SK-N-MC (cell line): ENCODE measurements at places on chromosomes 16 and 17.

DNA sequence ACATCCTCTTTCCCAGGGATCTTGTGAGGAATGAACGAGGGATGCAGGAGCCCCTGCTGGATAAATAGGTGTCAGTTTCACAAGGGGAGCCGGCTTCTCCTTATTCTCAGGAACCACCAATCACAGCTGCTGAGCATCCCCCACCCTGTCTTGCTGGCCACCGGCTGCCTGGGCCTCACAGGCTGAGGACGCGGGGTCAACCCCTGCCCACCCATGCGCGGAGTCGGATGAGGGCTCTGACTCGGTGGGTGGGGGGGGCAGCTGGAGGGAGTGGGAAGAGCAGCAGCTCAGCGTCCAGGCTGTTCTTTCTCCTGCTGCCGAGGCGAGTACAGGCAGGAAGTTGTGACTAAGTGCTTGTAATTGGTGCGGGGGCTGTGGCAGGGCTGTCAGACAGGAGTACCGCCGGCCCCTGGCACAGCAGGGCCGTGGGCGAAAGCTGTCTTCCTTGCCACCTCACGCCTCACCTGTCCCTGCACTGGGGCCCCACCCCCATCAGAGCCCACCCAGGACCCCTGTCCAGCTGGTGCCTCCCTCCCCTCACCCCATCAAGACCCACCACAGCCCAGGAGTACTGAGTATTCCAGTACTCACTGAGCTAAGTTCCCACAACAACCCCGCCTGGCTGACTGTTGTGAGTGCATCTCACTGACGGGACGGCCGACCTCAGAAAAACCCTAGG, 11.0 kb upstream of the DPEP1 start:
- no peak for DNase-seq

DNA sequence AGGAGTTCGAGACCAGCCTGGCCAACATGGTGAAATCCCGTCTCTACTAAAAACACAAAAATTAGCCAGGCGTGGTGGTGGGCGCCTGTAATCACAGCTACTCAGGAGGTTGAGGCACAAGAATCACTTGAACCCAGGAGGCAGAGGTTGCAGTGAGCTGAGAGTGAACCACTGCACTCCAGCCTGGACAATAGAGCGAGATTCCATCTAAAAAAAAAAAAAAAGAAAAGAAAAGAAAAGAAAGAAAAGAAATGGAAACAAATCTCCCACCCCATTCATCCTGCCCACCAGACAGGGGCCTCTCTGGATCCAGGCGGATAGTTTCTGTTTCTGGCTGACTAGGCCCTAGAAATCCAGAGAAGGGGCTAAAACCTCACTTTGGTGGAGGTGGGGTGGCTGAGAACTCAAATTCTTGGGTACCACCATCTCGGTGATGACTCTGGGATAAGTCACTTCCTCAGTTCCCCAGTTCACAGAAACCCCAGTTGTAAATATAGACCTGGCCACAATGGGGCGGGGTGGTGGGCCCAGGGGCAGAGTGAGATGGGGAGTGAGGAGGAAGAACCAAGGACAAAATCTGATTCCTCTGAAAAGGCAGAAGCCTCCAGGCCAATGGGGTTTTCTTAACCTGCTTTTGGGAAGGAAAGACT, 22.2 kb downstream of the SOCS1 start:
- no peak for DNase-seq

DNA sequence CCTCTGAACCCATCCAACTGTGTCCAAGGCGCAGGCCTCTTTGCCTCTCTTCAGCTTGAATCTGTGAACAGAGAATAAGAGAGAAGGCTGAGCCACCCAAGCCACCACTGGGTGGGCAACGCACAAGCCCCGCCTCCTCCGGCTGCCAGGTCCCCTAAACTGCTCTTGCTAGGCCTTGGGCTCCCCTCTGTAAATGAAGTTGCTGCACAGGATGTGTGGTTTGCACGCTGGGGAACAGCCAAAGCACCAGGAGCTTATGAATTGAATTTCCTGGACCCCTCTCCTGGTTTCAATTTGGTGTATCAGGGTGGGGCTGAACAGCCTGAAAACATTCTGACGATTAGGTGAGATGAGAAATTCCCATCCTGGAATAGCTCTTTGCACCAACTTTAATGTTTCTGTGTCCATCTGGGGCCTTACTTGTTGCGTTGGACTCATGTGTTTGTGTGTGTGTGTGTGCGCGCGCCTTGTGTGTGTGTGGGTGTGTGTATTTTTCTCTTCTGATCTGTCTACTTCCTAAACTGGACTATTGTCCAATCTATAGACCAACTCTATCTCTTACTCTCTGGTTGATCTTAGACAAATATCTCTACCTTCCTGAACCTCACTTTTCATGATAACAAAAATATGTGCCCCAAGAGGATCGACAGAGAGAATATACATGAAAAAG, 2.3 kb downstream of the CCL1 start:
- DNase-seq: no peak

DNA sequence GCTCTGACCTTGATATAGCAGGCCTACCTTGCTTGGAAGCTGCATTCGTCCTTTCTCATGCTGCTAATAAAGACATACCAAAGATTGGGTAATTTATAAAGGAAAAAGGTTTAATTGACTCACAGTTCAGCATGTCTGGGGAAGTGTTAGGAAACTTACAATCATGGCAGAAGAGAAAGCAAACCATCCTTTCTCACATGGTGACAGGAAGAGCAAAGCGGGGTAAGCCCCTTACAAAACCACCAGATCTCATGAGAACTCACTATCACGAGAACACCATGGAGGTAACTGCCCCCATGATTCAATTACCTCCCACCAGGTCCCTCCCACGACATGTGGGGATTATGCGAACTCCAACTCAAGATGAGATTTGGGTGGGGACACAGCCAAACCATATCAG, 6.0 kb upstream of the MAPT start:
- no peak for DNase-seq

GRCh38 chr17:56096026-56096810, 57.1 kb upstream of the ANKFN1 start:
- DNase-seq: no peak

GRCh38 chr17:47918006-47918405, 22.0 kb downstream of the SP2 start:
- DNase-seq: no peak

GRCh38 chr17:58684003-58684402, 7.8 kb downstream of the TEX14 start:
- no peak for DNase-seq

DNA sequence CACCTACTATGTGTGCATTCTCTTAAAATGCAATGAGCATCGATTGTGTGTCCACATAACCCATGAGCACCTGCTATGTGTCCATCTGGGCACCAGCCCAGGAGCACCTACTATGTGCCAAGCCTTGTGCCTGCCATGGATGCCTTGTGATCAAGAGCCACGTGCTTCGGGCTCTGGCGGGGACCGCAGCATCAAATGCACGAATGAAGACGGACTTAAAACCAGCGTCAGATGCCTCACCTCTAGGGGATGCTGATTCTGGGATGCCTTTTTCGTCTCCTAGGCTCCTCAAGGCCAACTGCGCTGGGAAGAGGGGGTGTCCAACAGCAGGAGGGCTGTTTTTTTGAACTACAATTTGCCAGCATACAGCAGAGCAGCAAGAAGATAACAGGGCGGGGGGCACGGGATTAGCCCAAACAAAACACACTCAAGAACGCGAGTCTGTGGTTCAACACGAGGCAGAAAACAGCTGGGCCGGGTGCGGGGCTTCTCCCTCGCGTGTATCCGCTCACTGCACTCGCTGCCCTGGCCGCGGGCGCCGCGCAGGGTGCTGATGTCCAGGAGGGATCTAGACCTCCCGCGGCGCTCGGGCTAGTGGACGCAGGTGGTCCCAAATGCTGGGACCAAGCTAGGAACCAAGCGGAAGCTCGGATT, 1.2 kb upstream of the GLIS2 start:
- no peak for DNase-seq

- DNase-seq: no peak
Measured at GRCh38 chr17:49690256-49690655, 12.4 kb upstream of the SPOP start.

- DNase-seq: no peak
Measured at GRCh38 chr17:4852567-4853207, 19.5 kb downstream of the MINK1 start.

DNA sequence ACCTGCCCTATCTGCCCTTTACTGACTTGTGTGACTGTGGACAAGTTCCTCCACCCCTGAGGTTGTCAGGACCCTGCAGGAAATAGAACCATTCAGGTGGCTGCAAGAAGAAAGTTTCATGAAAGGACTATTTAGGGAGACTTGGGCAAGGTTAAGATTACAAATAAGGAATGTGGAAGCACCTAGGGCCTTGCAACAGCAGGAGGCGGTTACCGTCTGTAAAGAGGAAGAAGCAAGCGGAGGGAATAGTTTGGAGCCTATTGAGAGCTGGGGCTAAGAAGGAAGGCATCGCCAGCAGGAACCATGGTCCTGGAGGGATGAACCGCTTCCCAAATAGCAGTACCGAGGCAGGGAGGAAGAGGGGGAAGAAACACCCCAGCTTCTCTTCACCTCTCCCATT, 132.4 kb downstream of the PRKCB start:
- no peak for DNase-seq

GRCh38 chr16:47866423-47866822, 289.4 kb downstream of the ABCC12 start:
- no peak for DNase-seq
